SK-N-SH (cell line): ENCODE measurements at places on chromosomes 2 and 18. TPM values are rescaled to one million over a fixed set of nuclear protein-coding genes. Genes with fewer than 3 reads are reported as not detected.

The NLRC4 gene
- polyA plus RNA-seq, result 0.02 TPM in 1 of 2 replicates, not detected in the other

The GRB14 gene
- polyA plus RNA-seq, result 3.9 and 6.4 TPM in 2 replicates

The CRYBA2 gene
- not detected in 2 replicates for polyA plus RNA-seq

The NEU4 gene
- polyA plus RNA-seq, result 0.05 TPM in 1 of 2 replicates, not detected in the other

- H3K36me3 ChIP-seq, result no peaks in the 10 kb centered on the region
- H3K27me3 ChIP-seq, result no peaks in the 10 kb centered on the region
Observed at GRCh38 chr2:15673919-15674636, 82.4 kb downstream of the DDX1 start.

DNA sequence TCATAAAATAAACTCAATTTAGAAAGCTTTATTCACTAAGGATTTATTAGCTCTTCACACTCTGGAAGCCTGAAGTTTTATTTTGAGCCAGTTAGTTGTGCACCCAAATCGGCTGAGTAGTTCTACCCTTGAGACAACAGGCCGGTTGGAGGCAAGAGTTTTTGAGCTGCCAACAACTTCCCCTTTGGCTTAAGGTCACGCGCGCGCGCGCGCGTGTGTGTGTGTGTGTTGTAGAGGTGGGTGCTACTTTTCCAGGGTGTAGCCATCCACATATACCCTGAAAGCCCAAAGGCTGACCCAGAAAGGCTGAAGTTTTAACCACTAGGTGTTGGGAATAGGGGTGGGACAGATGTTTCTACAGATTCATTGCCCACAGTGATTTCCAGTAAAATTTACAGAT lies 150.2 kb upstream of the LHCGR start:
- no peaks in the 10 kb centered on the region for H3K27me3 ChIP-seq
- H3K27ac ChIP-seq, result no peak overlapping the region
- no peak for DNase-seq
- no peaks in the 10 kb centered on the region for H3K4me1 ChIP-seq
- no peaks in the 10 kb centered on the region for H3K36me3 ChIP-seq
- no peak overlapping the region for H3K4me3 ChIP-seq

DNA sequence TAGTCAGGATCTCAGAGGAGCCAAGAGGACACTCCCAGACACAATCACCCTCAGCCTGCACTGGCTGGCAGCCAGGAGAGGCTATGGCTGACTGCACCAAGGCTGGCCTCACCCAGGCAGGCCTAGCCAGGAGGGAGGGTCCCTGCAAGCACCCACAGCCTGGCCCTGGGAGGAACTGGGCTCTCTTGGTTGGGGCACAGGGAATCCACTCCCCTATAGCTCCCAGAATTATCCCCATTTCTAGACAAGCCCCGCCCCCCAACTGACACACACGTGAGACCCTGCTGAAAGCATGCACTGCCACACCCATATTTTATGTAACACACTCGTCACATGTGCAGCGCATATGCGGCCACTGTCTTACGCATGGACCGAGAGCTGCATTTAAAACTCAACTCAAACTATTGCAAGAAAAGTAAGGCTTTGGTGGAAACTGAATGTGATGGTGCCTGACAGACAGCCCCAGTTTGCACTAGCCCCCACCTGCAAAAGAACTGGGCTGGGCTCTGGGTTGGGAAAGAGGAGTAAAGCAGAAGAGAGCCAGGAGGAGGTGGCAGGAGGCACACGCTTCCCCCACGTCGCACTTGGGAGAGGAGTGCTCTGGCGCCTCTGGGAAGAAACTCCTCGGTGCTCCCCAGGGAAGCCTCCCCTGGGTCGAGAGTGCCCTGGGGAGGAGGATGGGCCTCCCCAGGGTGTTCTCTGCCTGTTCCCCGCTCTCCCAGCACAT lies 28.9 kb upstream of the ARHGEF4 start:
- no peak for DNase-seq
- H3K27me3 ChIP-seq, result no peaks in the 10 kb centered on the region
- no peaks in the 10 kb centered on the region for H3K36me3 ChIP-seq
- no peaks in the 10 kb centered on the region for H3K4me1 ChIP-seq
- no peak overlapping the region for H3K4me3 ChIP-seq
- H3K27ac ChIP-seq, result no peak overlapping the region

- peaks cover 6% of the 10 kb centered on the region for H3K36me3 ChIP-seq
- DNase-seq, result no peak
- H3K27ac ChIP-seq, result no peak overlapping the region
- H3K4me1 ChIP-seq, result no peaks in the 10 kb centered on the region
Observed at GRCh38 chr2:86029873-86030272, 75.8 kb downstream of the POLR1A start.
